ENCODE measurements at places on chromosomes 7 and 10.

DNA sequence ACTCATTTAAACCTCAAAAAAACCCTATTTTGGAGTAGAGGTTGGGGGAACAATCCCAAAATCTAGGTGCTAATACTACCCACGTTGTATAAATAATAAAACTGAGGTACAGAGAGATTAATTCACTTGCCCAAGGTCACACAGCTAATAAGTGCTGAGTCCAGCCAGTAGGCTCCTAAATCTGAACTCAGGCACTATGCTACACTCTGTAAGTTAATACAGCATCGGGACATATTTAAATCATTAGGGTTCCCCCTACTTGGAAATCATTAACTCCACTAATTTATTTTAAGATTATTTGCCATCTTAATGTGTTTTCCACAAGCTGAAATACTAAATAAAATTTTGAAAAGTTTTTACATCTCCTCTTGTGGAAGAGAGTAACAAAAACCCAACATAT lies 24.2 kb downstream of the PIP4K2A start:
- no peak for DNase-seq

- DNase-seq: no peak
Observed at GRCh38 chr7:105838627-105839231, 37.7 kb downstream of the ATXN7L1 start.

GRCh38 chr10:102630663-102631062 lies 13.6 kb upstream of the TRIM8 start:
- no peak for DNase-seq

DNA sequence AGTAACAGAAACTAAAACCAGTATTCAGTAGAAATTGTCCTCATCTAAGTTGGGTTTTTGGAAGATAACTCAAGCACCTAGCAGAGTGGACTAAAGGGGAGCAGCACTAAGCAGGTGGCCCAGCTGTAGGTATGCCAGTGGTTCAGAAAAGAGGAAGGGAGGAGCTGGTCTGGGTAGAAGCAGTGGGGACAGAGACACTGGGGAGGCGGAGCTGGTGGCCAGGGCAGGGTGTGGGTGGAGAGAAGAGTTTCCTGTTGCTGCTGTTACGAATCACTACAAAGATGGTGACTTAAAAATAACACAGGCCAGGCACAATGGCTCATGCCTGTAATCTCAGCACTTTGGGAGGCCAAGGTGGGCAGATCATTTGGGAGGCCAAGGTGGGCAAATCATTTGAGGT lies 136.2 kb downstream of the WDR11 start:
- no peak for DNase-seq

Data from NCI-H1092 (cell line).